Activated T-cell treated with anti-CD3 and anti-CD28 coated beads for 4 hours (primary cell): ENCODE measurements at places on chromosomes 5 and 9.

GRCh38 chr5:109833946-109834345 lies 144.2 kb downstream of the MAN2A1 start:
- no peak for DNase-seq

DNA sequence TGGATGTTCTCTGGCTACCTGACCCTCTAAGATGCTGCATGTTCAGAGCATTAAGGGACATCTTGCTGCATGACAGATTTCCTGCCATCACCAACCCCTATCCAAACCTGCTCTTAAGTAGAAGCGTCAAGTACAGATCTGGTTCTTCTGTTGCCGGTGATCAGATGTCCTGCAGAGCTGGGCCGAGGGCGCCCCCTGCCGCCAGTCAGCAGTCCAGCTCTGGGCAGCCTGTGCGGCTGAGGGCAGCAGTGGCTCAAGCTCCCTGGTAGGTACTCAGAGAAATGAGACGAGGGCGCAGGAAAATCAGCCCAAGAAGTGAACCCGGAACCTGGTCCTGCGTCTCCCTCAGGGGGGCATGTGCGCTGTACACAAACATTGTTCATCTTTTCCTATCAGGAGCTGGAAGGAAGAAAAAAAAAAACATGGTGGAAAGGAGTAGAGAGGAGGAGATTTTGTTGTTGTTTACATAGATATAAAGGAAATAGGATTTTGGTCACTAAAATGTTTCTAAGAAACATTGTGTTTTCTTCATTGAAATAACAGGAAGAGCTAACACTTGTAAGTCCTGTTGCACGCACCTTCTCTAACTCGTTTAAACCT lies 95.8 kb downstream of the CFAP90 start:
- no peak for DNase-seq

DNA sequence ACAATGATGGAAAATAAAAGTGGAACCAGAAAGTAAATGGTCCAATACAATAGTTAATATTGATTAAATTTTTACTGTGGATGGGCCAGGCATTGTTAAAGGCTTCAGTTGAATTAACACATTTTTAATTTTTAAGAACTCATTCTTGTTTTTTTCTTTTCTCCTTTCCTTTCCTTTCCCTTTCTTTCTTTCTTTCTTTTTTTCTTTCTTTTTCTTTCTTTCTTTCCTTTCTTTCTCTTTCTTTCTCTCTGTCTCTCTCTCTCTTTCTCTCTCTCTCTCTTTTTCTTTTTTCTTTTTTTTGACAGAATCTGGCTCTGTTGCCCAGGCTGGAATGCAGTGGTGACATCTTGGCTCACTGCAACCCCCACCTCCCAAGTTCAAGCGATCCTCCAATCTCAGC lies 13.3 kb upstream of the OTULINL start:
- no peak for DNase-seq

DNA sequence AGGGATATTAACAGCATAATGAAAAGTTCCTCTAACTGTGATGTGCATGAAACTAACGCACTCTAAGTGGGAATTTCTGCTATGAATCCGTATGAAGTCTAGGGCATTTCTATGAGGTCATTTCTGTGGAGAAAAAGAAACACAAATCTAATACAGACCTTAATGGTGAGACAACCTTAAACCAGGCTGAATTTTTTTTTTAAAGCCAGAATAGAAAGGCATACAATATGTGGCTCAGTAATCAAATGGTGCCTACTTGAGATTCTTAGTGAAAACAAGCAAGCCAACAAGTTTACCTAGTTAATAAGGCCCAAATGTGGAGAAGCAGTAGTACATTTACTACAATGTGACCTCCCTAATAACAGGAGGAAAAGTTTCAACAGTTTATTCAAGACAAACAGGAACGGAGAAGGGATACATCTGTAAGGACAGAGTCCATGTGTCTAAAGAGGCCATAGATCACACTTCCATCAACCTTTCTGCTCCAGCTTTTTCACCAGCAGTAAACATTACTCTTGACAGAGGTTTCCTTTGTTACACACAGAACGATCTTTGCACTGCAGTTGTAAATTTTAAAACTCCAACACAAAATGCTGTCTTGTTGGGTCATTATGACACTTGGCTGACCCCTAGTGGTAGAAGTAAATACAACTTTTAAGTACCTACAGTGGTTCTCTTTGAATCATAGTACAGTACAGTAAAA lies 26.2 kb downstream of the CARNMT1 start:
- no peak for DNase-seq

DNA sequence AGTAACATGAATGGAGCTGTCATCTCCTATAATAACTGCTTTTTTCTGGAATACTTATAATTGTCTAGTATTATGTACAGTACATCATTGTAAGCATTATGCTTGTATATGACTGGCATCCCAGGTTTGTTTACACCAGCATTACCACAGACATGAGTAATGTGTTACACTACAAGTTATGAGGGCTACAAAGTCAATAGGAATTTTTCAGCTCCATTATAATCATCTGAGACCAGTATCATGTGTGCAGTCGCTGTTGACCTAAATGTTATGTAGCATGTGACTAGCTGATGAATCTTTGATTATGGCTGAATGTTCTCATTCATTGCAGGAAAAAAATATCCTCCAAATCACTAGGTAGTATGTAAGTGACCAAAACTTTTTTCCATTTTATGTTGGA lies 2.2 kb downstream of the ZCCHC9 start:
- no peak for DNase-seq

- DNase-seq, result no peak
Measured at GRCh38 chr5:27217155-27217956, 179.0 kb upstream of the CDH9 start.
